ENCODE measurements at places on chromosomes 7 and 10.

GRCh38 chr10:21075880-21076279, 178.8 kb upstream of the NEBL start:
- ATAC-seq: no peak

GRCh38 chr7:140889645-140890044, 35.1 kb downstream of the BRAF start:
- ATAC-seq: no peak

- ATAC-seq: no peak
Observed at GRCh38 chr7:152202056-152202455, 176.6 kb downstream of the GALNT11 start.

DNA sequence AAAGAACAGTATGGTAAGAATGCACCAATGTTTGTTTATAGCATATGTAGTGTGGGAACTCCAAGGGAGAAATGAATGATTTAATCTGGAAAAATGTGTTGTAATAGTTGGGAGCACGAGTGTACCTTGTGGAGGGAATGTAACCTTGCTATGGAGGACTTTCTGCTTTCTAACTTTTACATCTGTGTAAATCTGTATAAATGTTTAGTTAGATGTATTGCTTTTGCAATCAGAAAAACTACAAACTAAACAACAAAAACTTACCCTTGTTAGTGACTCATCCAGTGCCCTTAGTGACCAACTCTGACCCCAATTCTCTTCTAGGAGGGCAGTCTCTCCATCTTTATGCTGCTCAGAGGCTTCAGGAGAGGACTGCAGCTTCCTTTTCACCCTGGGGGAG, 89.3 kb downstream of the CCNY start:
- ATAC-seq: no peak
